ENCODE measurements at places on chromosomes 2 and 18.

- DNase-seq = no peak
These were observed 109.8 kb downstream of the ADCYAP1 start for GRCh38 chr18:1014509-1014908.

DNA sequence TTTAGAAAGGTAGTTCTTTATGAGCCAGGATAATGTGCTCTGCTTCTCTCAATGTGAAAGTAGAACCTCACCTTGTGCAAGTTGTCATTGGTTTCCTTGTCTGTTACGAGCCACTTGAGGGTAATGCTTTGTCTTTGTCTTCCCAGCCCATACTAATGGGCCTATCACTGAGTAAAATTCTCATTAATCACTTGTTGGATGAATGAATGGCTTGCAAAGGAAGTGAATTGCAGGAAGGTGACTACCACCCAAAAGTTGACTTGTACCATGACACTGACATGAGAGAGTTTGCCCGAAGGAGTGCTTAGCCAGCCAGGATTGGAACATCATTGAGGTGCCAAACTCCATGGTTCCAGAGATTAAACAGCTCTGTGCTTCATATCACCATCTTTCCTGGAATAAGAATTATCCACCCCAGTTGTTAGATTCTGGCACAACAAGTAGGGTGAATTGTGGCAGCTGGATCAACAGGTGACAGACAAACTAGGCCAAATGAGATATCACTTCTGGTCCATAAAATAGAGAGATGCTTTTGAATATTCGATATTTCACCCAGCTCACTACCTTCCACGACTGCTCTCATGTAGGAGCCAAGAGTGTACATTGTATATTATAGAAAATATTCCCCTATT lies 20.5 kb upstream of the CD28 start:
- no peak for DNase-seq

DNA sequence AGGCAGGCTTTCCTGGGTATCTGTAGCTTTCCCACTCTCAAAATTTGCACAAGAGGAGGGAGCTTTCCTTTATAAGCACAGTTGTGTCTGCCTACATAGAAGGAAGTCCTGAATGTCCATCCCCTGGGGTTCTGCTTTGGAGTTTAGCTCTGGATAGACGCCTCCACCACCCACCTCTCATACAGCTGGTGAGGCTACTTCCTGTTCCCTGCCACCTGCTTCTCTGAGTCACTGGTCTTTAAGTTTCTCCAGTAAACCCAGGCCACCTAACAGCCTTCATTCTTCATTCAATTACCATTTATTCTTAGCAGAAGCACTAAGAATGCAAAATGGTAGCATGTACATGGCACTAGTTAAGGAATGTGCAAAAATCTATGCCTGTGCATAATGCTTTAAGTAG lies 407.8 kb downstream of the CDH2 start:
- DNase-seq = no peak

- no peak for DNase-seq
These were observed 431.1 kb downstream of the TMX3 start for GRCh38 chr18:68283834-68284233.

GRCh38 chr2:88582030-88582429 lies 45.2 kb downstream of the EIF2AK3 start:
- DNase-seq = no peak

DNA sequence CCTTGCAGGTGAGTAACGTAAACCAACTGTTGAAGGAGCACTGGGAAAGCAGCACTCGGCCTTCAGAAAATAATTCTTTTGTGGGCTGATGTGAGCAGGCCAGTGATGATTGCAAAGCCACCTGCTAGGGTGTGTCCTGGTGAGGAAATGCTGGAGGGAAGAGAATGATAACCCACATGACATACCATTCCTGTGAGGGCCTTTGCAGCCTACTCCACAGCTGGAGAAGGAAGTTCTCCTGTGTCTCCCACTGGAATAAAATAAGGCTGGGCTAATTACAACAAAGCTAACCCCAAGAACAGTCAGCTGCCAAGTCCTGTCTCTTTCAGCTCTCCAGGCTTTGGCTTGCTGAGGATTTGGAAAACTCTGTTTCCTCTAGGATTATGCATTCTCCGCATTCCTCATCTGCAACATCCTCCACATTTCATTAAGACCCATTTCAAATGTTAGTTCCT lies 16.7 kb upstream of the DSG1 start:
- DNase-seq = peak; percentile 52

DNA sequence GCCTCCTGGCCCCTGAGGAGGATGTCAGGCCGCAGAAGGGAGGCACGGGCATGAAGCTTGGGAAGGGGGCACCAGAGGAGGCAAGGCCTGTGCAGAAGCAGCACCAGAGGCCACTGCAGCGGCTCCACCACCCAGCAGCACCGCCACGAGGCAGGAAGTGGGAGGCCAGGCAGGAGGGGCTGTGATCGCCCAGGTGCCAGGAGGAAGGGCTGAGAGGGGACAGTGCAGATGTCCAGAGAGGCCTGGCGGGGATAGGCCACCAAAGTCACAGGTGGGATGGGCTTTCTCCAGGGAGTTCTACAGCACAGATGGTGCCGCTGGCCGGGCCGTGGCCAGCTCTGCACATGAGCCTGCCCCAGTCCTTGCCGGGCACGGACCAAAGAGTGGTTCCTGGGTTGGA lies 6.0 kb upstream of the ALPI start:
- DNase-seq = no peak

DNA sequence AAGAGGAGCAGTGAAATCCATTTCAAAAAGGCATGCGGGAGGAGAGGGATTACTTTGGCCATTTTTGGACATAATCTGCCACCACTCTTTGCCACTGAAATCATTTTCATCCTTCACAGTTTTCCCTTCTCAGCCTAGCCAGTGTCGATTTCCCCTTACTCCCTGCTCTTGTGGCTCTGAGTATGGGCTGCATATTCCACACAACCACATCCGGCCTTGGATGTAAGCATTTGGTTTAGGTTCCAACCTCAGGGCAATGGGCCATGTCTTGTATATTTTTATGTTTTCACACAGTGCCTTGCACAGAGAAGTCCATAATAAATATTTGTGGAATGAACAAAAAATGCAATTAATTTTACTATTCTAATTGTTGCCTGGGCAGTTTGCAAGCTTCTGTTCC lies 7.7 kb upstream of the SERPINE2 start:
- no peak for DNase-seq

DNA sequence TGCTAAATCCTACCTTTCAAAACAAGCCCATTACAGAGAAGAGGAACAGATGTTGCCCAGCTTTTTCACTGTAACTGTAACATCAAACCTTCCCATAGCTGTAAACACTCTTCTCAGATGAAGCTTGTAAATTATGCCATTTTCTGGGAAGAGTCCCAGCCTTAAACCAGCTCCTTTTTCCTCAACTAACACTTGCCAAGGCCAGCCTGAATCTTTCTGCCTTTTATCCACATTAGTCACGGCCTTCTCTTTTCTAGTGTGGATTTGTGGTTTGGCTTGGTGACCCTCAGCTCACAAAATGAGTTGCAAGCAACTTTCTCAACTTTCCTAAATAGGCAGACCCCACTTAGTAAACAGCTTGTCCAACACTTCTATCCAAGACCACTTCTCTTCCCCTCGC lies 90.2 kb downstream of the CABLES1 start:
- DNase-seq = no peak

- peak; percentile 29 for DNase-seq
These were observed 222.9 kb upstream of the AGAP1 start for GRCh38 chr2:235270956-235271355.

GRCh38 chr2:26970244-26970927 lies at the start of gene MAPRE3:
Gene MAPRE3 (plus strand): TSS chr2:26970637. CDS start chr2:27022219, 51,582 bp downstream.
- peak; percentile 74 for DNase-seq

DNA sequence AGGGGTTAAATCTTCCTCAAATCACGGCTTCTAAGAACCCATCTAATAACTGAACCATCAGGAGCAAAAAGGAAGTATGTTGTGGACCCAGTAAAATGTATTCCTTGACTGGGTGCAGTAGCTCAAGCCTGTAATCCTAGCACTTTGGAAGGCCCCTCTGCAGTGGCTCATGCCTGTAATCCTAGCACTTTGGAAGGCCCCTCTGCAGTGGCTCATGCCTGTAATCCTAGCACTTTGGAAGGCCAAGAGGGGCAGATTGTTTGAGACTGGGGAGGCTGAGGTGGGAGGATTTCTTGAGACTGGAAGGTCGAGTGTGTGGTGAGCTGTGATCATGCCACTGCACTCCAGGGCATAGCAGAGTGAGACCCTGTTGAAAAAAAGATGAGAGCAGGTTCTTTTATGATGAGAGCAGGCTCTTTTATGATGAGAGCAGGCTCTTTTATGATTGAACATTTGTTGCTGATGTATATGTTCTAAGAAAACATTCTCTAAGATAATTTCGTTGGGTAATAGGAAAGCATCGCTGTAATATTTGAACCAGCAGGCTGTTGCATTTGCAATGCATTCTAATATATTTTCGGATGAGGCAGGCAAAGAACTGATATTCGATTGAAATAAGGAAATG lies 3.5 kb upstream of the PARD6G start:
- DNase-seq = no peak

DNA sequence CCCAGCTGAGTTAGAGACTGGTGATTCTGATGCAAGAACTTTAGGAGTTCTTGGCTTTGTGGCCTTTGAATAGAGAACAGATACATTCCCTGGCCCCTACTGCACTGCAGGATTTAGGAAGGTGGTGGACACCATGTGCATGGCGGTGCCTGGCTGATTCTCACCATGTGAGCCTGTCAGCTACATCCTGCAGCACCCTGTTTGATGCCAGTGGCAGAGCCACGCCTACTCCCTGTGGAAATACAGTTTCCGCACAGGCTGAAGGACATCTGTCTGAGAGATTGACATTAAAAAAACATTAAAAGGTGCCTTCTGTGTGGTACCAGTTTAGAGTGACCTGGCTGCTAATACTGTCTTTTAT lies 50.0 kb downstream of the KCNE4 start:
- DNase-seq = no peak

DNA sequence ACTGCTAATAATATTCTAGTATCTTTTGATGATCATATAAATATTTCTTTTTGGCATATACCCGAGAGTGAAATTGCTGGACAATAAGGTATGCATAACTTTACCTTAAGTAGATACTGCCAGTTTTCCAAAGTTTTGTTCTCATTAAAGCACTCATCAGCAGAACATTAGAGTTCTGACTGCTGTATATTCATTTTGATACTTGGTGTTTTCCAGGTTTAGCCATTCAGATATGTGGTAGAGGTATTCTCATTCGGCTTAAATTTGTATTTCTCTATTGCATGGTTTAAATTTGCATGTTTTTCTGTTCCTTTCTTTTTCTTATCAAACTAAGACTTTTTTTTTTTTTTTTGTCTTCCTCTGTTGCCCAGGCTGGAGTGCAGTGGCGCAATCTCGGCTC lies 18.2 kb downstream of the CYBRD1 start:
- DNase-seq = no peak

DNA sequence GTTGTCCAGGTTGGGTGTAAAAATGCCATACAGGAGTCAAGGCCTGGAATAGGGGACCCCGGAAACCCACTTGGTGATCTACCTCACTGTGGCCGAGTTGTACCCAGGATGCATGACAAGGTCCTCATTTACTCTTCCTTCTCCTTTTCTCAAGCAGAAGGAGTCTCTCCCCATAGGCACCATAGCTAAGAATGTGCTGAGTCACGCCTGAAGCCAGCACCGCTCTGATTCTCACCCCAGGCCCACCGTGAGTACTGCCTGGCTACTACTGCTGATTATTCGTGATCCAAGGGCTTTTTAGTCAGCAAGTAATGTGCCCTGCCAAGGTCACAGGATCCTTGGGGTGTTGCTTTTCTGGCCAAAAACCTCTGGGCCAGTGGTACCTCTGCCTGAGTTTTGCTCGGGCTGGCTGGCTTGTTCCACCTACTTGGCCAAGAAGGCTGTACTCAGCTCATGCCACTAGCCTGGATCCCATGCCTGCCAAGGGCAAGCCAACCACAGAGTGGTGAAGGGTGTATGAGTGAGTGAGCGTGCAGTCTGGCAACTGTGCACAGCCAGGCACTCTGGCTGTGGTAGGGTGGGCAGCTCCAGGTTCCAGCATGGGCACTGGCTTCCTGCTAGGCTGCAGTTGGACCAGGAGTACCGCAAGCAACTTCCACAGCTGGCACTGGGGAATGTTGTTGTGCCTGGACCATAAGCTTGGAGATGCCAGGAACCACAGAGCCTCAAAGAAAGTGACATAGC lies 650.1 kb upstream of the VRK2 start:
- DNase-seq = no peak

GRCh38 chr2:25586726-25587144 lies 86.6 kb downstream of the DTNB start:
- DNase-seq = no peak

- no peak for DNase-seq
These were observed 164.6 kb downstream of the LDLRAD4 start for GRCh38 chr18:13382954-13383827.

DNA sequence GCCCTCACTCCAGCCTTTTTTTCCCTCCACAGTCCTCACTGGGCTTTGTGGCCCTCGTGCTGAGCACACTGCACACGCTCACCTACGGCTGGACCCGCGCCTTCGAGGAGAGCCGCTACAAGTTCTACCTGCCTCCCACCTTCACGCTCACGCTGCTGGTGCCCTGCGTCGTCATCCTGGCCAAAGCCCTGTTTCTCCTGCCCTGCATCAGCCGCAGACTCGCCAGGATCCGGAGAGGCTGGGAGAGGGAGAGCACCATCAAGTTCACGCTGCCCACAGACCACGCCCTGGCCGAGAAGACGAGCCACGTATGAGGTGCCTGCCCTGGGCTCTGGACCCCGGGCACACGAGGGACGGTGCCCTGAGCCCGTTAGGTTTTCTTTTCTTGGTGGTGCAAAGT lies 39.4 kb downstream of the STEAP3 start:
- DNase-seq = no peak

GRCh38 chr18:11750581-11751310 lies 61.7 kb downstream of the GNAL start:
- no peak for DNase-seq

- DNase-seq = no peak
These were observed 99.1 kb upstream of the CD226 start for GRCh38 chr18:70046796-70047195.

DNA sequence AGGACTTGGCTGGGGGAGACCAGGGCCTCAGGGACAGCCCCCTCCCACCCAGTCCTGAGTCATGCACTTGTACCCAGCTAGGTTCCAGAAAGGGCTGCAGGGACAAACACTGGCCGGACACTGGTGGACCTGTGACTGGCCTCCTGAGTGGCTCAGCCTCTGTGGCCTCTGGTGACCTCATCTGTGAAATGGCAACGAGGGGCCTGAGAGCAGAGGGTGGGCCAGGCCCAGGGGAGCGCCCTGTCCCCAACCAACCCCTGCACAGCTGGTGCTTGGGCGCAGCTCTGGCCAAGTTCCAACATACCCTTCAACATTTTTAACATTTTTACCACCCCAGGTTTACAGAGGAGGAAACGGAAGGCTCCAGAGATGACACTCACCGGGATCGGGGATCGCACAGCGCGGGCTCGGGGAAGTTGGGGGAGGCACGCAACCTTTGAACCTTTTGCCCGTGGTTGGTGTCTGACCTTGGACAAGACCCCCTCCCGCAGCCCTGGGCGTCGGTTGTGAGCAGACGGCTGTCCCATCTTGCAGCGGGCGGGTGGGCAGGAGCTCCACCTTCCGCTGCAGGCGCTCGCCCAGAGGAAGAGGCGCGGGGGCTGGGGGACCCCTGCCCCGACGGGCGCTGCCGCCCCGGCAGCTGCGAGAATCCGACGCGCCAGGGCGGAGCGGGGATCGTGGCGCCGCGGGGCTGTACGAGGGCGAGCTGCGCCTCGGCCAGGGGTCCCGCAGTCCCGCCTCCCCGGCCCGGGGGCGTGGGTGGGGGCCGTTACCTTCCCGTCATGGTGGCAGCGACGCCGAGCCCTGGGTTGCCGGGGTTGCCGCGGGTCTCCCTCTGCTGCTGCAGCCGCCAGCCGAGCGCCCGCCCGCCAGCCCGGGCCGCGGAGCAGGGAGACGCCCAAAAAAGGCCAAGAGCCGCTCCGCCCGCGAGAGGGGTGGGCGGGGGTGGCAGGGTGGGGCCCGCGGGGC lies 805 bp downstream of the LIMS2 start:
- no peak for DNase-seq

GRCh38 chr2:26347286-26347865 lies 787 bp upstream of the ADGRF3 start:
- DNase-seq = no peak
